GM13976 (cell line): ENCODE measurements at places on chromosomes 1 and 21.
A peak's percentile ranks its signal among the peaks of the same experiment; 100 is the strongest.

GRCh38 chr1:113802367-113803007 lies 9.8 kb downstream of the RSBN1 start:
- no peak for DNase-seq

DNA sequence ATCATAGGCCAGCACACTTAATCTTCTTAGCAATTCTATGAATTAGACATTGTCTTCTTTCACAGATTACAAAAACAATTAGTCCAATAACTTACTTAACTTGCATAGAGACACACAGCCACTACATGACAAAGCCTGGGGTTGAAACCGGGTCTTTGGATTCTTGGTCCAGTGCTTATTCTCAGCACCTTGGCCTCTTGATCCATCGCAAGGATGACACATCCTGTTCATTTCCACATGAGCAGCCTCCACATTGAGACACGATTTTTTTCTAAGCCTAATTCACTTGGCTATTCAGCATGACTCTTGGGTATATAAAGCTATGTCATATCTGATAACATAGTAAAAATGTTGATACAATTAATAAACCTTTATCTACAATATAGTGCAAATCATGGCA lies 221.0 kb upstream of the FOXD3 start:
- DNase-seq: no peak

GRCh38 chr1:5889901-5890300 lies 102.3 kb downstream of the NPHP4 start:
- no peak for DNase-seq

GRCh38 chr1:98766255-98766654 lies 104.7 kb downstream of the SNX7 start:
- DNase-seq: no peak

DNA sequence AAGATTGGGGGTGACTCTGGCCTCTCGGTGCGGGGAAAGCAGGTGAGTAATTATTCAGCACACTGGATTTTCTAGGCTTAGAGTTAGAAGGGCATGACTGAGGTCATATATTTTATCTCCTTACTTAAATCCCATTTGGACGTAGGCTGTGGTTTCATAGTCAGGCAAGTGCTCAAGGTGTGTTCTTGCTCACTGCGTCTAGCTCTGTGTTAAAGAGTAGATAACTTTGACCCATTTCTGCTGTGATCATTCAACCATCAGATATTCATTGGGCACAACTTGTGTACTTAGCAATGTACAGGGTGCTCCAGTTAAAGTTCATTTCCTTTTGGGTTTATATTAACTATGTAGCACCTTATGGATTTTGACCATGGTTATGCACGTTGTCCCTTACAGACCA lies 14.6 kb downstream of the PFKFB2 start:
- no peak for DNase-seq

GRCh38 chr21:34074283-34075090 lies 1.1 kb downstream of the MRPS6 start:
- no peak for DNase-seq

DNA sequence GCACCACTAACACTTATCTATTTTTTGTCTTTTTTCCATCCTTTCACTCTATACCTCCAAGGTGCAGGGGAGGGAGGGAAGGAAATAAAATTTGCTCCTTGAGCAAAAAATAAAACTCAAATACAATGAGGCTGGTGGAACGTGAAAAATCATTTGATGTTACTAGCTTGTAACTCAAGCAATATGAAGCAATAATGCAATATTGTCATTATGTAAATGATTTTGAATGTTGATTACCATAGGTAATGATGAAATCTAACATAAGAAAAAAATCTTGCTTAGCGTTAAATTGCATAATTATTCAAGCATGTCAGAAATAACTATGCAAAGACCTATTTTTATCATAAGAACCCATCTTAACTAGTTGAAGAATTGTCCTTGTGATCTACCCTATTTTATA lies 277.7 kb downstream of the KCTD3 start:
- no peak for DNase-seq

- no peak for DNase-seq
Measured at GRCh38 chr1:5895446-5896406, 96.5 kb downstream of the NPHP4 start.

GRCh38 chr1:244315996-244316395 lies 135.7 kb downstream of the ADSS2 start:
- no peak for DNase-seq

DNA sequence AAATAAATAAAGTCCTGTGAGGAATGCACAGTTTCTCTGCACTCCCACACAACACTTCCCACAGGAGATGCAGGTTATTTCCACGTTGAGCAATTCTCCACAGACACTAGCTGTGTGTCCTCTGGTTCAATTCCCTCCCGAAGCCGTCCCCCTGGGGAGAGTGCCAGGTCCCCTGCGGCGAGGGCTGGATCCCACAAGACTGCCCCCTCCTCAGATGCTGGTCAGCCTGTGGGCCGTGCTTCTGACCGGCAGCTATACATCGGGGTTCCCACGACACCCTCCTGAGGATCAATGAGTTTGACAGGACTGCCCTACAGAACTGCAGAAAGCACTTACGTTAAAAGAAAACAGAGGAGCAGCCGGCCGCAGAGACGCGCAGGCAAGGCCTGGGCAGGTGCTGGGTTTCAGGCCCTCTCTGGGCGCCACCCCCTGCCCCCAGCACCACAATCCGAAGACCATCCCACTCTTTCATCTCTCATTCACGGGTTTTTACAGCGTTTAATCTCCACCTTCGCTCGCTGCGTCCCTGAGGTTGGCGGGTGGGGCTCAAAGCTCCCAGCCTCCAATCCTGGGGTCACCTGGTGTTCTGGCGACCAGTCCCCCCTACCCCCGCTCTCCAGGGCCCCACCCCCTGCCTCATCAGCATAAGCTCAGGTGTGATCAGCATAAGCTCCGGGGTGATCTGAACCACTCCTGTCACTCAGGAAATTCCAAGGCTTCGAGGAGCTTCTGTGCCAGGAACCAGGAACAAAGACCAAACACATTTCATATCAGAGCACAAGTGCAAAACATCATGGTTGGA lies 9.3 kb downstream of the SLC35E2B start:
- no peak for DNase-seq

- DNase-seq: no peak
Measured at GRCh38 chr1:93668951-93669350, 12.7 kb downstream of the BCAR3 start.

DNA sequence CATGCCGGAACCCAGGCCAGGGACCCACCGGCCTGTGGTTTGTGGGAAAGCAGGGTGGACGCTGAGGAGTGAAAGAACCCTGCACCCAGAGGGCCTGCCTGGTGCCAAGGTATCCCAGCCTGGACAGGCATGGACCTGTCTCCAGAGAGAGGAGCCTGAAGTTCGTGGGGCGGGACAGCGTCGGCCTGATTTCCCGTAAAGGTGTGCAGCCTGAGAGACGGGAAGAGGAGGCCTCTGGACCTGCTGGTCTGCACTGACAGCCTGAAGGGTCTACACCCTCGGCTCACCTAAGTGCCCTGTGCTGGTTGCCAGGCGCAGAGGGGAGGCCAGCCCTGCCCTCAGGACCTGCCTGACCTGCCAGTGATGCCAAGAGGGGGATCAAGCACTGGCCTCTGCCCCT lies 18.5 kb downstream of the CSF1 start:
- no peak for DNase-seq

- no peak for DNase-seq
Measured at GRCh38 chr1:1014799-1015681, 1.7 kb downstream of the ISG15 start.

DNA sequence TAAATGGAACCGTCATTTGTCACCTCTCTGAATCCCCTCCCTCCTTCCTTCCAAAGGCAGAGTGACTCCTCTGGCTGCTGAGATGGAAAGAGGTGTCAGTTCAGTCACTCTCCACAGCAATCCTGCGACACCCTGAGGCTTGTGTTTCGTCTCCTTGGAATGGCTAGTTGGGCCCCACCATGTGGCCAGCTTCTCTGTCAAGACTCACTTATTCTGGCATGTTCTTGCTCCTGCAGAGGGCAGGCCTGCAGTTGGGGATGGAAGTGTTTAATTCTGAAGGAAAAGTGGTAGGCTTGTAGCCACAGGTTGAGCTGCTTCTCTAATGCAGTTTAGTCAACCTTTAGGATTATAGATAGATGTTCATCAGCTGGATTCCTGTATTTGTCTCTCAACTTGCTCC lies 149.6 kb downstream of the LMO4 start:
- DNase-seq: no peak

DNA sequence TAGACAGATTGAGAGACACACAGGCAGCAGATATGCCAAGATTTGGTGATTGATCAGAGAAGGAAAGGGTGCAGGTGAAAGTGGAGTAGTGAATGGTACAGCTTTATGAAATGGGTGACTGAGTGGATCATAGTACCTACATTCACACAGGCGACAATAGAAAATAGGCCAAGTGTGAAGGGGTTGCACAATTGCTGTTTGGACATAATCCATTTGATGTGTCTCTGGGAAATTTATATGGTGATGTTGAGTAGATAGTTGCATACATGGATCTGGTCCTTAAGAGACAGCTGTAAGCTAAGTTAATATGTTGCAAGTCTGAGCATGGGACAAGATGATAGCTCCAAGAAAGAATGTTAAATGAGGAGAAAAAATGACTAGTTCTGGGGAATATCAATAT lies 118.6 kb upstream of the COP1 start:
- DNase-seq: no peak

- DNase-seq: no peak
Measured at GRCh38 chr1:221608835-221609320, 133.0 kb downstream of the DUSP10 start.

DNA sequence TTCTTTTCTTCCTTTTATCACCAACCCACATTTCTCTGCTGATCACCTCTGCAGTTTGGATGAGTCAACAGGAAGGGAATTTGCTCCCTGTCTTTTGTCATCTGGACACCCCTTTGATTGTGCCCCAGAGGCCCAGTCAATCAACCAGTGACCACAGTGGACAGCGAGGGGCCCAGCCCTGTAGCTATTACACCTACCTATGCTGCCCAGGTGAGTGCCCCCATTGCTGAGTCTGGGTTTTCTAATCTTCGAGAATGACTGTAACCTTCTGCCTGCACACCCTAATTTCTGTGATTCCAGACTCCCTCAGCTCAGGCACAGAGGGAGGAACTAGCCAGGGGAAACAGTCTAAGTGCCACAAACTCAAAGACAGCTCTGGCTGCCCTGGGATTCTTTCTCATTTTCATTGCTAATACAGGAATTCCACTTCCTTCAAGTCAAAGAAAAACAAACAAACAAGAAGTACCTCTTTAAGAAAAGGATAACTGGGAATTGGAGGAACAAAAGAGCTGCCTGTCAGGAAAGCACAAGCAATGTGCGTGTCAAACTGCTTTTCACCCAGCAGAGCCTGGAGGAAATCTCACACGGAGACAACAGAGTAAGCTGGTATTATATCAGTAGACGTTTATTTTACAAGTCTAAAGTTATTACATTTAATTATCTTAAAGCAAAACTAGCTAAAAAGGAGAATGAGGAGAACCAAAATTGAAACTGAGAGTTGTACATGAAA lies 311.1 kb downstream of the AJAP1 start:
- no peak for DNase-seq

GRCh38 chr1:86928819-86929218 lies 14.4 kb downstream of the HS2ST1 start:
- DNase-seq: no peak

DNA sequence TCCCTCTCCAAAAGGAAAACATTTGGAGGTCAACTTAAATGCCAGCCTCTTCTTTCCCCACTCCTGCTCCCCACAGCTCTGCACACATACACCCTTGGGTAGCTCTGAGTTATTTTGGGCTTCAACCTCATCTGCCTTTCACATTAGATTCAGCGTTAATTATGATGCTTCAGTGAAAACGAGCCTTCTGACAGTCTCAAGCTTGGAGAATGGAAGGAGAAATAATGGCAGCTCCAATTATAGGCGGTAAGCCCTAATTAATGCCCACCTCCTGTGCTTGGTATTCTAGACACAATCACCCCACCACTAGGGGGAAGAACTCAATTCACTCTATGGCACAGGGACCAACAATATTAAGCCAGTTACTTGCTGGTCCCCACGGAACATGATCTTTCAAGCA lies 397.9 kb downstream of the BRINP2 start:
- DNase-seq: no peak

DNA sequence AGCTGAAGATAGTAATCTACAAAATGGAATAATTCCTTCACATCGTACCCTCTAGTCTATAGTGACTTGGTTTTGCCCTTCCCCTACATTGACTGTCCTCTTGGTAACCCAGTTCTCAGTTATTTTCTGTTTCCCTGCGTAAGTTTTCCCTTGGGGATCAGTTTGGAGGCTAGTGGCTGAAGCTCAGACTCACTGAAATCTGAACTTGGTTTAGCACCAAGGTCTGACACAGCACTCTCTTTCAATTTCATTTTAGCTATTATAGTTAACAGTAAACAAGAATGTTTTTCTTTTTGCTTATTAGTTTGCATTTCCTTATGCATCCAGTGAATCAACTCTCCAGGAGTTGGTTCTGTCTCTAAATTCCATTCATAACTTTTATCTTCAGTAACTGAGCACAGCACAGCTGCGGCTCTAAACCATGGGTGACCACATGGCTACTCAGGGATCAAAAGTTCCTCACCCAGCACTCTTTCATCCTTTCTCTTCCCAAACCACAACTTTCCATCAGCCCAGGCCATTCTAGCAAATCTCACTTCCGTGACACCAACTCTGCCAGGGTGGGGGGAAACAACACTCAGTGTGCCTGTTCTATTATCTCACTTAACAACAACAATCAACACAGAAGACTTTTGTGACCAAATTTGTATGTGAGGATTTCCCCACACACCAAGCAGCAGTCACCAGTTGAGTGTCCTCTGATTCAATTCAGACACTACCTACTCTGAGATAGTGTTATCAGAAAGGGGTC lies 17.6 kb upstream of the IFI6 start:
- peak; percentile 33 for DNase-seq

- DNase-seq: no peak
Measured at GRCh38 chr21:40706806-40707655, 139.9 kb downstream of the DSCAM start.

DNA sequence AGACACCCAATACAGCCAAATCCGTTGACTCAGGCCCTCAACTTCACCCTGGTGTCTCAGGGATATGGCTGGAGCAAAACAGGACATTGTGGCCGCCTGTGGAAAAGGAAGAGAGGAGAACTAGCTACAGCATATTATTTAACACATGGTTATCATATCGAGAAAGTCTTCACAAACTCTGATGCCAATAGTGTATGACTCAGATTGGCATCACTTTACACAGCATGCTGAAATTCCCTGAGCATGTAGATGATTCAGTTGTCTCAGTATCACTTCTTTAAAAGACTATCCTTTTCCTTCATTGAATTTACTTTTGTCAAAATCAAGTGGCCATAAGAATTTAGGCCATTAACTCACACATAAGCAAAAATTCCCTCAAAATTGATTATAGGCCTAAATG lies 20.1 kb downstream of the HSD3B2 start:
- DNase-seq: no peak

- no peak for DNase-seq
Measured at GRCh38 chr1:7857000-7857399, 4.1 kb upstream of the UTS2 start.

GRCh38 chr1:101928829-101929228 lies 67.9 kb downstream of the OLFM3 start:
- no peak for DNase-seq

DNA sequence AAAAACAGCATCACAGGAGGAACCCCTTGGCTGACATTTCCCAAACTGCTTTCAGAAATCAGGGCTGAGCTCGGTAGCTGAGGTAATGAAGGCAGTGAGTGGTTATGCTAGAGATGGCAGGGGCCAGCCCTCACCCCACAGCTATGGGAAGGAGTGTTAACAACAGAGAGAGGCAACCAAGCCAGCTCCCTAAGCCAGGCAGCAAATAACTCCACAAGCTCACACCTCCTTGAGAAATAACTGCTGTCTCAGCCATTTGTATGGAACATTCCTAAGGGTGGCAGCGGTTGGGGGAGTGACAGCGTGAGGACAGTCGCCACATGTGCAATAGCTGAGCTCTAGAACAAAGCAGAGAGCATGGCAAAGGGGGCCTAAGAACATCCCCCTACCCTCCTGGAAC lies 42.6 kb downstream of the LMX1A start:
- no peak for DNase-seq
